ENCODE measurements at places on chromosomes 2 and 18.
A peak's percentile ranks its signal among the peaks of the same experiment; 100 is the strongest.

GRCh38 chr2:41806286-41806685, 241.5 kb upstream of the PKDCC start:
- DNase-seq: no peak

GRCh38 chr2:130790804-130791616, 35.7 kb downstream of the AMER3 start:
- no peak for DNase-seq

DNA sequence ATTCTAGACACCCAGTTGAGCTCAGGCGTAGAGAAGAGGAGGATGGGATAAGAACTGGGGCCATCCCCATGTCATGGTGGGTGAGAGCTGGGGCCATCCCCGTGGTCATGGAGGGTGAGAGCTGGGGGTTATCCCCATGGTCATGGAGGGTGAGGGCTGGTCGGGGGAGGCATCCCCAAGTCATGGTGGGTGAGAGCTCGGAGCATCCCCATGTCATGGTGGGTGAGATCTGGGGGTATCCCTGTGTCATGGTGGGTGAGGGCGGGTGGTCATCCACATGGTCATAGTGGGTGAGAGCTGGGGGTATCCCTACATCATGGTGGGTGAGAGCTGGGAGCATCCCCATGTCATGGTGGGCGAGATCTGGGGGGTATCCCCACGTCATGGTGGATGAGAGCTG, 52.5 kb downstream of the IL1RL2 start:
- no peak for DNase-seq

- DNase-seq: no peak
These were observed 47.6 kb downstream of the ODC1 start for GRCh38 chr2:10400568-10400977.

GRCh38 chr2:11753886-11754699, 7.7 kb downstream of the LPIN1 start:
- peak; percentile 38 for DNase-seq
